ENCODE measurements at places on chromosomes 7 and 10.

DNA sequence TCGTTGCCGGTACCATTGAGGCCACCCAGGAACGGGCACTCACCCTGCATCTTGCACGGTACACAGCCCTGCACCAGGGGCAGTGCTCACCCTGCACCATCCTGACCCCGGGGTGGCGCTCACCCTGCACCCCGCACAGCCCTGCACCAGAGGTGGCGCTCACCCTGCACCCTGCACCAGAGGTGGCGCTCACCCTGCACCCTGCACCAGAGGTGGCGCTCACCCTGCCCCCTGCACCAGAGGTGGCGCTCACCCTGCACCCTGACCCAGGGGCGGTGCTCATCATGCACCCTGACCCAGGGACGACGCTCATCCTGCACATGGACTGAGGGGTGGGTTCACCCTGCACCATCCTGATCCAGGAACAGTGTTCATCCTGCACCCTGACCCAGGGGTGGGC, 6.4 kb downstream of the TUBGCP2 start:
- DNase-seq: no peak

GRCh38 chr7:289756-290553, at the start of gene FOXL3:
FOXL3 (plus strand) TSS chr7:290170; CDS start chr7:290170, 0 bp downstream.
- DNase-seq: no peak

- DNase-seq: no peak
Measured at GRCh38 chr10:59000162-59000825, 176.1 kb upstream of the PHYHIPL start.

- DNase-seq: no peak
Measured at GRCh38 chr7:103058122-103058521, 16.5 kb downstream of the FBXL13 start.

GRCh38 chr7:135690566-135690965, 28.3 kb downstream of the STMP1 start:
- no peak for DNase-seq

- no peak for DNase-seq
Measured at GRCh38 chr7:116398672-116399071, 100.9 kb upstream of the CAV2 start.
